ENCODE measurements at places on chromosomes 6 and 20.

GRCh38 chr6:117298941-117299340 is 33.6 kb downstream of the VGLL2 start:
- DNase-seq = no peak

DNA sequence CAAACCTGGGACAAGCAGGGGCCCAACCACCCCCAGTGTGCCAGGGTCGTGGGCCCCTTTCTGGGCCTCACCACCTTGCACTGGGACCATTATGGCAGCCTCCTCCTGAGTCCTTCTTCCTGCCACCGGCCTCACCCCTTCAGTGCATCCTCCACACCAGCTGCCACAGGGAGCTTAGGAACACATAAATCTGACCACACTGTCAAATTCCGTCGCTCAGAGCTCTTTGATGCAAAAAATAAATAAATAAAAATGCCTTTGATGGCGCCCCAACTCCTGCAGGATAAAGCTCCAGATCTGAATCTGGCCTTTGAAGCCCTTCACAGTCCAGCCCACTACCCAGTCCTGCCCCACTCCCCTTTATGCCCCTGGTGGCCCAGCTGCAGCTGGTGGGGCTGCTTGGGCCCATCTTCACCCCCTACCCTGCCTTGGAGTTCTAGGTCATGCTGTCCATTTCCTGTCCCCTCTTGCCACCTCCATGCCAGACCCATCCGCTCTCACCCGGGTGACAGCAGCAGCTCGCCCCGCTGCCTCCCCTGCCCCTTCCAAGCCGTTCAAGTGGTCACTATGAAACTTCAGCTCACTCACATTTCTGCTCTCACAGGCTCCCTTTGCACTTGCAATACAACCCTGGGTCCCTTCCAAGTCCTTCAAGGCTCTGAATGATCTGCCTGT is 16.0 kb downstream of the MYH7B start:
- DNase-seq = no peak

- DNase-seq = no peak
Observed at GRCh38 chr6:161218222-161218621, 55.6 kb downstream of the AGPAT4 start.

- DNase-seq = no peak
Observed at GRCh38 chr6:87465051-87465450, 7.7 kb upstream of the SLC35A1 start.

GRCh38 chr20:40714109-40714508 is 25.1 kb upstream of the MAFB start:
- DNase-seq = no peak

GRCh38 chr6:154161689-154162088 is 122.6 kb downstream of the OPRM1 start:
- DNase-seq = no peak

- DNase-seq = no peak
Observed at GRCh38 chr6:49909563-49909962, 43.2 kb upstream of the CRISP1 start.

DNA sequence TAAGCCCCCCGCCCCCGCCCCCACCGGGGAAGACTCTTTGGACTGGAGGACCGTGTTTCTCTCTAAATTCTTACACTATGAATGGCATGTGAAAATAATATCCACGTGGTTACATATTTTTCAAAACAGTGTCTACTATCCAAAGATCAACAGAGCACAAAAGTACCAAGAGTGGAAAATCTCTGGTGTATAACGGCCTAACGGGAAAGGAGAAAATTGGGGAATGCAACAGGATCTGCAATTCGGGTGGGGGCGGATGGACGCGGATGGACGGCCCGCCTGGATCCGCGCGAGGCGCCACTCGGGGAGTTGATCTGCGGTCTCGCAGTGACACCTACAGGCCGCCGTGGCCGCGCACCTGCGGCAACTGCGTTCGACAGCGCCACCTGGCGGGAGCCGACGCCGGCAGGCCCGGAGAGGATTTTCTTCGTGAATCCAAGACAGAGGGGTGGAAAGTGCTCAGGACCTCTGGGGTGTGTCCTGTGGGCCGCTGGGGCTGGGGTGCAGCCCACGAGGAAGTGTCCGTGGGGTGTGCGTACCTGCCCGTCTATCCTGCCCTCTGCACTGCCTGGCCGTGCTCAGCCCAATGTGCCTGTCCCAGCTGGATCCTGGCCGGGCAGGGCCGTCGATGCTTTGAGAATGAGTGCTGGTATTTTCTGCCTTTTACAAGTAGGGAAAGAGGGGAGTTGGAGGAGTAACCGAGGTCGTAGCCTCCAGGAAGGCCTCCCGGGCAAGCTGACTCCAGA is 18.6 kb downstream of the ANKRD60 start:
- DNase-seq = peak; percentile 61

DNA sequence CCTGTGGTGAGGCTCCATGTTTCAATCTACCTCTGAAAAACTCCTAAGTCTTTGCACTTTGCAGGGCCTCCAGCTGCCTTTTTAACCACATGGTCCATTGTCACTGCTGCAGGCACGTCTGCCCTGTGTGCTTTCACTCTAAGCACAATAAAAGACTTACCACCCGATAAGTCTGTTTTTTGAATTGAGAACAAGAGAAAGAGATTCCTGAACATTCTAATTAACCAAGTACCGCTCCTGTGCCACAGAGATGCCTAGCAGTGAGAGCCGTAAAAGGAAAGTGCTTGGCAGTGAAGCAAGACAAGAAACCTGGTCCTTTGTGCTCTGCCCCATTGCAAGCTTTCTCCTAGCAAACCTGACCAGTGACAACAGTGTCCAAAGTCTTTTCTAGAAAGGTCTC is 487.6 kb upstream of the FLRT3 start:
- DNase-seq = no peak

DNA sequence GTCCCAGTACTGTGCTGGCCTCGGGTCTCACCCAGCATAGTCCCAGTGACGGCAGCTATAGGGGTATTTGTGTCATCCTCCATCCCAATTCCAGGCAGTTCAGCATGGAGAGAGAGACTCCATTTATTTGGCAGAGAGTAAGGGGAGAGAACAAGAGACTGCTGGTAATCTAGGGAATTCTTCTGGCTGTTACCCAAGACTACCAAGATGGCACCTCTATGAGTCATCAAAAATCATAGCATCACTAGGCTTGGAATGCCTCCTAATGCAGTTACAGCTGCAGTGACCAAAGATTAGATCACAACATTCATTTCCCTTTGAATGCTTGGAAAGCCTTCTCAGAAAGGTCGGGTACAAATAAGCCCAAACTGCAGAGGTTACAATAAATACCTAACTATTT is 660.4 kb upstream of the FLRT3 start:
- DNase-seq = no peak

GRCh38 chr6:26569433-26569764 is 27.4 kb upstream of the ABT1 start:
- DNase-seq = no peak

DNA sequence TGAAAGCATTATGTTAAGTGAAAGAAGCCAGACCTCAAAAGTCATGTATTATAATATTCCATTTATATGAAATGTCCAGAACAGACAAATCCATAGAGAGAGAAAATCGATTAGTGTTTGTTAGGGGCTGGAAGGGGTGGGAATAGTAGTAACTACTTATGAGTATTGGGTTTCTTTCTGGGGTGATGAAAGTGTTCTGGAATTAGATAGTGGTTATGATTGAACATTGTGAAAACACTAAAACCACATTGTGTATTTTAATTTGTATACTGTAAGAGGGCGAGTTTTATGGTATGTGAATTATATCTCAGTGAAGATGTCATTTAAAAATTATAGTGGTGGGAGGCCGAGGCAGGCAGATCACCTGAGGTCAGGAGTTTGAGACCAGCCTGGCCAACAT is 52.0 kb upstream of the KIF13A start:
- no peak for DNase-seq

- no peak for DNase-seq
Observed at GRCh38 chr6:92289831-92290230, 1129.5 kb downstream of the EPHA7 start.

GRCh38 chr6:160253714-160254113 is 4.9 kb downstream of the SLC22A2 start:
- DNase-seq = no peak

DNA sequence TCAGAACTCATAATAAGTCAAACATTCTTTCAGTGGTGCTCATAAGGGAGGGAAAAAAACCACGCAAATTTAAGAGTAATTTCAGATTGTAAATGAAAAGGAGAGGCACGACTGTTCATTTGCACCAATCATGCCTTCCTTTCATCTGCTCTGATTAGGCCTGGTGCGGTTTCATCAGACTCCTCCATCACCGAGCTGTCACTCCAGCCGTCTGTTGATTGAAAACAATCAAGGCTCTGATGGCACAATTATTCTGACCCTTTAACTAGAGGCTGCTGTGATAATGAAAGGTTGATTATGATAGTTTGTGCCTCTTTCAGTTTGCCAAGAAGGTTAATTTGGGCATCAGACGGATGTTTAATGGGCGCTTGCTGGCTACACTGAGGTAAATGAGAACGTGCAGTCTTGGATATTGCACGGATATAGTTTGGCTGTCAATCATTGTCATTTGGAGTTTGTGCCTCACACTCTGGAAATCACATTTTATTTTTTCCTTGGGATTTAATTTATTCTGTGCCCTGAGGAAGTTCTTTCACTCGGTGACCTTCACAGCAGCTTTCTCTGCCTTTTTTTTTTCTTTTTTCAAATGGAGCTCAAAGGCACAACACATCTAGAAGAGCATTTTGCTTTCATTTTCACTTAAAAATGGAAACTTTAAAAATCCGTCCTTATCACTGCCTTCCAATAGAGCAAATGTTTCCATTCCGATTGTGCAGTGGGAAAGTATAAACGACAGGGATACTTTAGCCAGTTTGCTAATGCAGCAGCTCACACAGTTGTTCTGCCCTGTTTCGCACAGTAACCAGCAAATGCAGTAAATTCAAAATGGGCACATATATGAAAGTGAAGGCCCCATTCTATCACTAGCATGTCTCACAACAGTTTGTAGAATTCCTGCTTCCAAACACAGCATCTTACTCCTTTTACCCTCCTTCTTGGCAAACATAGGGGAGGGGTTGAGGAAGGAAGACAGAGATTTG is 172.8 kb downstream of the KLHL32 start:
- no peak for DNase-seq

DNA sequence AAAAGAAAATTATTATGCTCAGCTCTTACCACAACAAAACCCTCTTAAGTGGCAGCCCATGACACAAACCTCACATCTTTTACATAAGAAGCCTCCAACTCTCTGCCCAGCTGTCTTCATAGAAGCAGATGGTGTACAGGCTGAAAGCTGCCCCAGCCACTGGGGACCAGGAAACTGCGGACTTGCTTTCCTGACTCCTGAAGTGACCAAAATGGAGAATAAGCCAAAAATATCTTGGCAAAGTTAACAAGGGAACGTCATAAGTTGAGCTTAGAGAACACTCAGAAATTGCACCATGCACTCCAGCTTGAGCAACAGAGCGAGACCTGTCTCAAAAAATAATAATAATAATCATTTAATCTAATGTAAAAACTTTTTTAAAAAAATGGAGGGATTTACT is 160.3 kb upstream of the CDYL start:
- DNase-seq = no peak

DNA sequence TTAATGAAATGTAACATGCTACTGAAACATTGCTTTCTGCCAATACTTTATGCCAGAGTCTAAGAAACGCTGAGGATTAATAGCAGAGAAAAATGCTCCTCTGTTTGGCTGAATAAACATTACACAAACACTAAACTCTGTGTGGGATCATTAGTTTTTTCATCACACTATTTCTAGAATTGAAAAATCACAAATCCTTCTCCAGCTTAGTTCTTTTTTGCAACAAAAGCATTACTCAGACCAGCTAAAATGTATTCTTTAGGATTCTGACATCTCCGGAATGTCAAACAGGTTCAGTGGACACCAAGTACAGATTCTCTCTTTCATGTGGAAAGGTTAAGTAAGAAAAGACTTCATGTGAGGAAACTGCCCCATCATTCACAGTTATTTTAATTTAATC is 226.9 kb downstream of the SIM1 start:
- DNase-seq = no peak

DNA sequence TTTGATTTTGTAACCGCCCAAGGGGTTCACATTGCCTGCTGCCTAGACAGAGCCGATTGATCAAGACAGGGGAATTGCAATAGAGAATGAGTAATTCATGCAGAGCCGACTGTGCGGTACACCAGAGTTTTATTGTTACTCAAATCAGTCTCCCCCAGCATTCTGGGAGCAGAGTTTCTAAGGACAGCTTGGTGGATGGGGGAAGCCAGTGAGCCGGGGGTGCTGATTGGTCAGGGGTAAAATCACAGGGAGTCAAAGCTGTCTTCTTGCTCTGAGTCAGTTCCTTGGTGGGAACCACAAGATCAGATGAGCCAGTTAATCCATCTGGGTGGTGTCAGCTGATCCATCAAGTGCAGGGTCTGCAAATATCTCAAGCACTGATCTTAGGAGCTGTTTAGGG is 60.0 kb upstream of the EZR start:
- no peak for DNase-seq

DNA sequence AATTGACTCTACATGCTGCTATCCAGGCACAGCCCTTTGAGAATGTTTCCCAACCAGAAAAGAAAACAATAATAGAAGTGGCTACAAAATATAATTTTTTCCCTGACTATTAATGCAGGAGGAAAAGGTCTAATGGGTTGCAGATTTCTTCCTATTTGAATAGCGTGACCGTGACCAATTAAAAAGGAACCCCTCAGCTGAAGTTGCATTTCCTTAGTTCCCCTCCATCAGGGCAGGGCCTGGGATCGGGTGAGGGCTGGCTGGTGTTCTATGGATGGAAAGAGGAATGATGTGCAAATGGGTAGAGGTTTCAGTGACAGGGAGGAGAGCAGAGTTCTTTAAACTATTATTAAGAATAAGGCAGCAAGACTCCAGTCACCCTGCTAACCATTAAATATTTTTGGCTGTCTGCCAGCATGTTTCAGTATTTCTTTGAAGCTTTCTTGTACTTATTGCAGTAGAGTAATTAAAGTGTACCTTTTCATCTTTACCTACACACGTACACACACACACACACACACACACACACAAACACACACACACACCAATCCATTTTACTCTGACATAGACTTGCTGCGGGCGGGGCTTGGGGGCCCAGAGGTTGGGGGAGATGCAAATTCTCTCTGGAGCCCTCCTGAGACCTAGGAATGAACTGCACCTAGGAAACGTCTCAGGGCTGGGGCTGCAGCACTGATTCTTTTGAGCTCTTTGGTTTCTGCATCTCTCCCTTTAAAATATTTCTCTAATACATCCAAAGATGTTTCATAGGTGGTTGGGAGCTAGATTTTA is 154.8 kb upstream of the SLC35B3 start:
- peak; percentile 36 for DNase-seq

Measured in NCI-H1105 (cell line).